ENCODE measurements at places on chromosomes 12 and 14.

- no peak overlapping the region for H3K27ac ChIP-seq
- no peaks in the 10 kb centered on the region for H3K36me3 ChIP-seq
- H3K4me3 ChIP-seq = no peak overlapping the region
- H3K27me3 ChIP-seq = peaks cover 33% of the 10 kb centered on the region
Measured at GRCh38 chr12:51442324-51442723, 17.7 kb downstream of the SLC4A8 start.

DNA sequence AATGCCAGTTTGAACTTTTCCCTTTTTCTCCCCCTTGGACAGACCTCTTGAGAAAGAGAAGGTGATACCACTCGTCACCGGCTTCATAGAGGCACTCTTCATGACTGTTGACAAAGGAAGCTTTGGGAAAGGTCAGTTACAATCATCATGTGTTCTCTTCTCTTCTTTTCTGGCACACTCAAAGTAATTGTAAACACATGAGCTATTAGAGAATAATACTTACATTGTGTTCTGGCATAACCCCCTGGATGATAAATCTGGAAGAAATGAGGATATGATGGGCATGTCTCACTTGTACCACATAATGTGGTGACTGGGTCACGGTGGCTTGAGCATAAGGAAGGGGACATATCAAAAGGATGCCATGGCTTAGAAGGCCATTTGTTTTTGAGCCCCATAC, 20.0 kb downstream of the UTP20 start:
- H3K4me3 ChIP-seq = no peak overlapping the region
- no peak overlapping the region for H3K27ac ChIP-seq
- no peak for DNase-seq
- peaks cover 2% of the 10 kb centered on the region for H3K4me1 ChIP-seq
- H3K27me3 ChIP-seq = no peaks in the 10 kb centered on the region

GRCh38 chr12:90543841-90544240, 411.1 kb downstream of the CCER1 start:
- H3K4me3 ChIP-seq = no peak overlapping the region
- no peaks in the 10 kb centered on the region for H3K36me3 ChIP-seq
- no peak for DNase-seq
- H3K4me1 ChIP-seq = no peaks in the 10 kb centered on the region
- no peak overlapping the region for H3K27ac ChIP-seq
- H3K27me3 ChIP-seq = no peaks in the 10 kb centered on the region

GRCh38 chr12:42692749-42693148, 103.2 kb upstream of the PRICKLE1 start:
- no peaks in the 10 kb centered on the region for H3K36me3 ChIP-seq
- H3K4me1 ChIP-seq = no peaks in the 10 kb centered on the region
- no peaks in the 10 kb centered on the region for H3K27me3 ChIP-seq
- no peak overlapping the region for H3K27ac ChIP-seq
- DNase-seq = no peak

DNA sequence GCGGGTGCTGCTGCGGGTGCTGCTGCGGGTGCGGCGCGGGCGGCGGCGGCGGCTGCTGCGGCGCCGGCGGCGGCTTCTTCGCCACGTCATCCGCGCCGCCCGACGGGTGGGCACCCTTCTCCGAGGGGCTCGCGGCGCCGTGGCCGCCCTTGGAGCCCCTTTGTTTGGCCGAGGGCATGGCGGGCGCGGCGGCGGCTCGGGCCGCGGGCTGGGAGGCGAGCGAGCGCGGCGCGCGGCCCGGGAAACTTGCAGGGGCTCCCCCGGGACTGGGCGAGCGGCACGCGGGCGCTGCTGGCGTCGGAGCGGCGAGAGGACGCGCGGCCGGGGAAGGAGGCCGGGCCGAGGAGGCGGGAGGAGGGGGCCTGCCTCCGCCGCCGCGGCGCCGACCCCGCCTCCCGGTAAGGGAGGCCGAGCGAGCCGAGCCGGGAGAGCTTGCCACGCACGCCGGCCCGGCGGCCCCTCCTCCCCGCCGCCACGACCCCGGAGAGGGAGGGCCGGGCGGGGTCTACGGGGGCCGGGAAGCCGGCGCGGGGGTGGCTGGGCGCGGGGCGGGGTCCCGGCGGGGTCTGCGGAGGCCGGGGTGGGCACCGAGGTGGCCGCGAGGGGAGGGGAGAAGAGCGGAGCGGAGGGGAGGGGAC, at the start of gene CKAP4:
Gene CKAP4 (minus strand): TSS at position 347 of the 638 bp plus-strand sequence. CDS start 169 bp downstream, at position 178.
- H3K27me3 ChIP-seq = no peaks in the 10 kb centered on the region
- peaks cover 16% of the 10 kb centered on the region for H3K4me1 ChIP-seq

- no peak for DNase-seq
- H3K4me3 ChIP-seq = no peak overlapping the region
- H3K27ac ChIP-seq = no peak overlapping the region
- H3K4me1 ChIP-seq = peaks cover 2% of the 10 kb centered on the region
- no peaks in the 10 kb centered on the region for H3K27me3 ChIP-seq
- H3K36me3 ChIP-seq = peaks cover 47% of the 10 kb centered on the region
Measured at GRCh38 chr12:102116392-102116791, 3.5 kb downstream of the NUP37 start.

GRCh38 chr14:31692376-31692781, 131.2 kb downstream of the NUBPL start:
- peak; percentile 9 for DNase-seq
- H3K27ac ChIP-seq = no peak overlapping the region
- no peaks in the 10 kb centered on the region for H3K36me3 ChIP-seq
- no peaks in the 10 kb centered on the region for H3K27me3 ChIP-seq
- H3K4me1 ChIP-seq = no peaks in the 10 kb centered on the region
- no peak overlapping the region for H3K4me3 ChIP-seq

DNA sequence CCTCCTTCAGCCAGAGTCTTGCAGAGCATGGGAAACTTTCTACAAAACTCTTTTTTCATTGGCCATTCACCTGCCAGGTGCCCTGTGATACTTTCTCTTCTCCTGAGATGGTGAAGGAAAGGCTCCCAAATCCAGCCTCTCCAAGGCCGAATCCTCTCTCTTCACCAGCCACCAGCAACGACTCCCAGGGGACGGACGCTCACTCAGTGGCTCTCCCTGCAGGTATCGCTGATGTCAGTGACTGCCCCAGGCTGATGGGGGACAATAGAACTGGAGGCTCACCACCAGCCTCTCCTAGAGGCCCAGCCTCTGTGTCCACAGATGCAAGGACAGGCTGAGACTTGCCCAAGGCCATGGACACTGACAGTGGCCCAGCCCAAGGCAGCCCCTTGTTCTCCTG, 204.1 kb downstream of the BCL11B start:
- H3K4me1 ChIP-seq = no peaks in the 10 kb centered on the region
- H3K4me3 ChIP-seq = no peak overlapping the region
- DNase-seq = no peak
- H3K36me3 ChIP-seq = no peaks in the 10 kb centered on the region
- no peaks in the 10 kb centered on the region for H3K27me3 ChIP-seq

DNA sequence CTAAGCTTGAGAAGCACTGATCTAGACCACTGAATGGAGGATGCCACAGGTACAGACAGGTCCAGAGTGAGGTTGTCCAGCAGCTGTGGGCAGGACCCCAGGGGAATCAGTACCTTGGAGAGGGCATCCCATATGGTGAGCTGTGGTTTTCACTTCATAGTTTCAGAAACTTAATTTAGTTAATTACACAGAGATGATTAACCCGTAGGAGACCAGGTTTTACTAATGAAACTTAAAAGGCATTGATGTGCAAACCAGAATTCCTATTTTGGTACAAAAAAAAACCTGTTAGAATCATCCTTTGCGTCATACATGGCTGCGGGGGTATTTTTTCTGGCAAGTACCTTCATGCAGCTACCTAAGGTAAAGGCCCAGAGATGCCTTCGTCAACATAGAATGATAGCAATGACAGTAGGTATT, 159.3 kb downstream of the DACT1 start:
- H3K27me3 ChIP-seq = peaks cover 16% of the 10 kb centered on the region
- H3K4me1 ChIP-seq = peaks cover 5% of the 10 kb centered on the region
- DNase-seq = peak; percentile 27
- H3K36me3 ChIP-seq = no peaks in the 10 kb centered on the region
- H3K27ac ChIP-seq = no peak overlapping the region
- no peak overlapping the region for H3K4me3 ChIP-seq

GRCh38 chr14:54471641-54472040, 17.1 kb downstream of the GMFB start:
- DNase-seq = no peak
- H3K4me3 ChIP-seq = no peak overlapping the region
- H3K27me3 ChIP-seq = no peaks in the 10 kb centered on the region
- H3K36me3 ChIP-seq = peaks cover 49% of the 10 kb centered on the region
- no peaks in the 10 kb centered on the region for H3K4me1 ChIP-seq

Measured in mesenchymal stem cell (in vitro differentiated cells and primary cell).